Activated naive CD4-positive, alpha-beta T cell (primary cell): ENCODE measurements at places on chromosomes 11 and 22.
A peak's percentile ranks its signal among the peaks of the same experiment; 100 is the strongest.

DNA sequence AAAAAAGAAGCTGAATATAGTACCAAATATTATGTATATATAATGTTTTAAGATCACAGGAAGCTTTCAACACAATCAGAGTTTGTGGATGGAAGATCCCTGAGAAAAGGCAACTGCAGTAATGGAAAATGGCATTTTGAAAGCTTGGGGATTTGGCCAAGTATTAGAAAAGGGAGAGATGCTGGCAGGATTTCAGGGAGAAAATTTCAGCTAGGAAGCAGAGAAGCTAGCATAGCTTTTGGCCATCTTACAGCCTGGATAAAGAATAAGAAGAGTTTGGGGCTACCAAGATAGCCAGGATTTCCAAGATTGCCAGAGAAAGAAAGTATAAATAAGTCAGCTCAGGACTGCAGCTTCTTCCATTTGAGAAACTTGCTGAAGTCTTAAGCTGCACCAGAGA lies 440.8 kb upstream of the LUZP2 start:
- DNase-seq: no peak

DNA sequence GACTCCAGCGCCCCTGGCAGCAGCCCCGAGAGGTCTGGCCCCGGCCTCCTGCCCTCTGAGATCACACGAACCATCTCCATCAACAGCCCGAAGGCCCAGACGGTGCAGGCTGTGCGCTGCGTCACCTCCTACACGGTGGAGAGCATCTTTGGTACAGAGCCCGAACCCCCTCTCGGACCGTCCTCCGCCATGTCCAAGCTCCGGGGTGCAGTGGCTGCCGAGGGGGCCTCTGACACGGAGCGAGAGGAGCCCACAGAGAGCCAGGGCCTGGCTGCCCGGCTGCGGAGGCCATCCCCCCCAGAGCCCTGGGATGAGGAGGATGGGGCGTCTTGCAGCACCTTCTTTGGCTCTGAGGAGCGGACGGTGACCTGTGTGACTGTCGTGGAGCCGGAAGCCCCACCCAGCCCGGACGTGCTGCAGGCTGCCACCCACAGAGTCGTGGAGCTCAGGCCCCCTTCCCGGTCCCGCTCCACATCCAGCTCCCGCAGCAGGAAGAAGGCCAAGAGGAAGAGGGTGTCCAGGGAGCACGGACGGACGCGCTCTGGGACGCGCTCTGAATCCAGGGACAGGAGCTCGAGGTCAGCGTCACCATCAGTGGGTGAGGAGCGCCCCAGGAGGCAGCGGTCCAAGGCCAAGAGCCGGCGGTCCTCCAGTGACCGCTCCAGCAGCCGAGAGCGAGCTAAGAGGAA lies 7.6 kb downstream of the IRF7 start:
- no peak for DNase-seq

DNA sequence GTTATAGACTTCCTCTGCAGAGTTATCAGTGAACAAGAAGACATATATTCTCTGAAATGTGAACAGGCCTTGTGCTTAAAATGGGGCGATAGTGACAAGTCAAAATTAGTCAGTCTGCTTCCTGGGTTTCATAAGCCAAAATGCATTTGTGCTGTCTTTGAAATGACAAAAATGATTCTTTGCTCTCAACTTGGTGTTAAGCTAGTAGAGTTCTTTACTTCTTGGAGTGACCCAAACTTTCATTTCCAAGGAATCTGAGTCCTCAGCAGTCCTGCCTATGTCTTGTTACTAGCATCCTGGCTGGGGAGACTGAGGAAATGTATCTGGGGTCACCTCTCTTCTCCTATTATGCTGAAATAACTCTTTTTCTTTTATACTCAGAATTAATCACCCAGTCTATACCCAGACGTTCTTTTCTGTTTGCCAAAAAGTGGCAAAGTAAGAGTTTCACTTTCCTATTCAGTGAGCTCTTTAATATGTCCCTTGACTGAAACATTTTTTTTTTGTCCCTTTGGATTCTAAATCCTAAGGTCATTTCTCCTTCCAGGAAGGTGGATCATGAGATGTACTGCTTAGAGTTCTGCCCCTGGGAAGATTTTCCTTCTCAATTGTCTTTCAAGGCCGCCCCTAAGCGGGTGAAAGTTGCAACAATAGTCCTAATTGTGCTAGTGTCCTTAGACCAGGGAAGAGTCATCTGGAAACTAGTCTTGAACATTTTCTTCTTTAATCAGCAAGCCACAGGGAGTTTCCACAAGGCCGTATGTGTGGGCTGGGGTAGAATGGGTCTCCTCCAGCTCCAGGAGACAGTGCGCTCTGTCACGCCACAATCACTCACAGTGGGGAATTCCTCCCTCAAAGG lies 53.0 kb upstream of the RDX start:
- DNase-seq: no peak

GRCh38 chr11:57288771-57289579 lies 35.8 kb downstream of the TNKS1BP1 start:
- DNase-seq: no peak

- DNase-seq: no peak
These were observed 68.2 kb downstream of the CD82 start for GRCh38 chr11:44633641-44634040.

GRCh38 chr11:8863838-8864237 lies 47.2 kb upstream of the AKIP1 start:
- DNase-seq: no peak

- DNase-seq: no peak
These were observed 117.7 kb downstream of the PTPRJ start for GRCh38 chr11:48098024-48098423.

DNA sequence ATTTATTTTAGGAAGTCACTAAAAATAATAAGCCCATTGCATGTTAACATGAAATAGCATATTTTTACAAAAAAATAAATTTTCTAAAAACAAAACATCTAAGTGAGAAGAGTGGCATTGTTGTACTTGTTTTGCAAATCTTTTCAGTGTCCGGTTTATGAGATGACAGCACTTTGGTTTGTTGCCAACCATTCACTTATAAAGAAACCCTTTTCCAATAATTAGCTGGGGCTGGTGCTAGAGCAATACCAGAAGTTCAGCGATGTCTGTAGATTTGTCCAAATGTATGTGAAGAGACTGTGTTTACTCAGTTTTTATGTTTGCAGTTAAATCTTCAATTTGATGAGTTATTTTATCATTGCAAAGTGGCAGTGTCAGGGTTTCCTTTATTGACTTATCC lies 22.1 kb upstream of the KRTAP5-7 start:
- DNase-seq: no peak

- no peak for DNase-seq
These were observed 71.4 kb downstream of the SFI1 start for GRCh38 chr22:31567702-31568101.

- DNase-seq: no peak
These were observed 1290.9 kb downstream of the BRD1 start for GRCh38 chr22:48536541-48537342.

- DNase-seq: no peak
These were observed 1.5 kb downstream of the MCHR1 start for GRCh38 chr22:40680819-40681183.

DNA sequence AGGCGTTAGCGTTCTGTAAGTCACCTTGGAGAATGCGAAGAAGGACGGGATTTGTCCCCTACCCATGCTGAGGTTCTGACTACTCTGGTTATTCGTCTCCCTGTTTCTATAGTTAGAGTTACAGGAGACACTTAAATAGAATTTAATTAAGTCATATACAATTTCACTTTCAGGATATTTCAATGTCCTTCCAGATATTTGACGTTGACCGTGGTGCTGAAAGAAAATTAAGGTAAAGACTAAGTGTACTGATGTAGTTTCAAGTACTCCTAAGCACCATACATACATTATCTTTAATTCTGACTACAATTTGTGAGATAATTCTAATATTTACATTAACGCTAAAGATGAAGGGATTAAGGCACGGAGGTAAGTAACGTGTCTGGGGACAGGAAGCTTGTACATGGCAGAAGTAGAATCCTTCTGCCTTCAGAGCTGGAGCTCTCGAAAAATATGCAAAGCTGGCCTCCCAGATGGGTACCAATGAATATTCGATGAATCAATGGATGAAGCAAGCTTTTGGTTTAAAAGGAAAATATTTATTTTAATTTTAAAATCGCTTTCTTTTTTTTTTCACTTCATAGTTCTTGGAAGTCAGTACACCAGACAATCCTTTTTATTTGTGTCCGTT lies 539 bp upstream of the SLC36A4 start:
- DNase-seq: no peak

- DNase-seq: peak; percentile 77
These were observed at the start of gene DAGLA for GRCh38 chr11:61679893-61680621. Gene DAGLA, plus strand, starts transcription at chr11:61680391. Its CDS starts 39,765 bp downstream, at chr11:61720156.

- no peak for DNase-seq
These were observed 35.7 kb downstream of the B3GAT1 start for GRCh38 chr11:134376150-134376921.

GRCh38 chr11:110434952-110435779 lies 5.4 kb downstream of the FDX1 start:
- no peak for DNase-seq

GRCh38 chr11:129239207-129239606 lies 47.1 kb upstream of the ARHGAP32 start:
- DNase-seq: no peak

DNA sequence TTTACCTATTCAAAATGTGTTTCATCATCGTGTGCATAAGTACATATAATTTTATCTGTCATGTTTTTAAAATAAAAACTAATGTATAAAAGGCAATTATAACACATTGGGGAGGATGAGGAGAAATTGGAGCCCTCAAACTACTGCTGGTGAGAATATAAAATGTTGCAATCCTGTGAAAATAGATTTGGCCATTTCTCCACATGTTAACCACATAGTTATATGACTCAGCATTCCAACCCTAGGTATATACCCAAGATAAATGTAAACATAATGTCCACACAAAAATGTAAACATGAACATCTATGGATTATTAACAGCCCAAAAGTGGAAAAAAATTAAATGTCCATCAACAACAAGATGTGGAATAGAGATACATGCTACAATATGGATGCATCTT lies 928.0 kb upstream of the FAT3 start:
- no peak for DNase-seq

GRCh38 chr11:102143867-102144266 lies 33.6 kb downstream of the YAP1 start:
- no peak for DNase-seq

- DNase-seq: no peak
These were observed 30.2 kb upstream of the CLTCL1 start for GRCh38 chr22:19321757-19322156.

DNA sequence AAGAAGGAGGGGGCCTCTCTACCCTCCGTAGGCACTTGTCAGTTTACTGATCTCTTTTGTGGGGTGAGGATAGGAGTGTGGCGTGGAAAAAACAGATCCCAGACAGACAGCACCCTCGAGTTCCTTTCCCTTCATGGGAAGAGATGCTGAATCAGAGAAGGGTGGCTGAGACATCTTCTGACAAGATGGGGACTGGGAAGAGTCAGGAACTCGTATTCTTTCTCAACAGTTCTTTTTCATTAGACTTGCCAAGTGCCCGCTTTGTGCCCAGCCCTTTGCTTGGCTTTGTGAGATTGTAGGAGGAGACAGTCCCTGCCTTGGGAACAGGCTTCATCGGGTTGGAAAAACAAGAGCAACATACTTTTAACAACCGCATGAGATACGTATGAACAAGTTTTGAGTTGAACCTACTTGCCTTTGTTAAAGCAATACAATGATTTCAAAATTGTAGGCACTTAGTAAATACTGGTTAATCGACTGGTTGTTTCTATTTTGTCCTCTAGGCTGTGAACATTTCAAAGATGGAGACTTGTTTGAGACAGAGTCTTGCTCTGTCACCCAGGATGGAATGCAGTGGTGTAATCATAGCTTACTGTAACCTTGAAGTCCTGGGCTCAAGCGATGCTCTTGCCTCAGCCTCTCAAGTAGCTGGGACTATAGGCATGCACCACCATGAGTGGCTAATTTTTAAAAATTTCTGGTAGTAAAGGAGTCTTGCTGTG lies 1.1 kb downstream of the RRM1 start:
- DNase-seq: no peak

GRCh38 chr11:126636911-126637794 lies 281.7 kb downstream of the ST3GAL4 start:
- no peak for DNase-seq
